ENCODE measurements at places on chromosomes 13 and 19. TPM values are rescaled to one million over a fixed set of nuclear protein-coding genes. Genes with fewer than 3 reads are reported as not detected.

- DNase-seq = no peak
Observed at GRCh38 chr13:76717092-76717491, 169.1 kb downstream of the KCTD12 start.

DNA sequence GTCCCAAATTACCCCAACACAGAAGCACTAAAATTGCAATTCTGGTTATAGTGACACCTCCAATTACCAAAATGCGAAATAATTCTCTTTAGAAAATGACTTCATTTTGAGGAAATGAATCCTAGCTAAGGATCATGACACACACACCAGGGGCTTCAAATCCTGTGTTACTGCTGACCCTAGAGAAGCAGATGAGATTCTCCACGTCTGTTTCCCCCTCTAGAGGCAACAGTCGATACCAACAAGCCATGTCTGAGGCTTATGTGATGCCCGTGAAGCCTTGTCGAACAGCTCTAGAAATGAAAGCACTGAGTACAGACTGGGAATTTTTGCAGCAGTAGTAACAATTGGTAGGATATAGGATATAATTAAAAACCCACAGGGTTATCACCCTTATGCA, 153.6 kb upstream of the TMTC4 start:
- DNase-seq = no peak

- DNase-seq = no peak
Observed at GRCh38 chr19:8430650-8431049, 14.1 kb upstream of the HNRNPM start.

ZNF823 gene
- 3.8 TPM for total RNA-seq

- DNase-seq = no peak
Observed at GRCh38 chr19:14404312-14404711, 14.8 kb downstream of the DDX39A start.

PRODH2 gene
- not detected for total RNA-seq

DNA sequence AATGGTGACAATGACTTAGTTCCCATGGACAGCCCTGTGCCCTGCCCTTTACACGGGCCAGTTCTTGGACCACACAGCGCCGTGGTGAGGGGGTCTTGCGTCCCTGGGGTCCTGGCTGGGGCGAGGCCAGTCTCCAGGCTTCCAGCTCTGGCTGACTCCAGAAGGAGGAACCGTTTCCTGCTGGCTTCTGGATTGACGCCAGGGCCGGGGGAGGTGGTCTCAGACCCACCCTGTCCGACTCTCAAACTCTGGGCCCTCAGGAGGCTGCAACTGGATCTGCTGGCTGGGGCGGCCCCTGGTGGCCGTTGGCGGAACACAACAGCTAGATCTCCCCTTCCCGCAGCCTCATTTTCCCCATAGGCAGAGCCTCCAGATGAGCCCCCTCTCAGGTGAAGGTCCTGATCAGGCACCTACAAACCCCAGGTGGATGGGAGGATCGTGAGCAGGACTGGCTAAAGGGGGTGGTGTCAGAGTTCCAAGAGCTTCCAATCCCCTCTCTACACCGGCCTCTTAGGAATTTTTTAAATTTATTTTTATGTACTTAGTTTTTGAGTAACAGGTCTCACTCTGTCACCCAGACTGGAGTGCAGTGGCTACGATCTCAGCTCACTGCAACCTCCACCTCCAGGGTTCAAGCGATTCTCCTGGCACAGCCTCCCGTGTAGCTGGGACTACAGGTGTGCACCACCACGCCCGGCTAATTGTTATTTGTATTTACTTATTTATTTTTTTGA, 8.0 kb downstream of the CCDC194 start:
- peak; percentile 64 for DNase-seq

GRCh38 chr13:43770871-43771270, 15.9 kb downstream of the ENOX1 start:
- no peak for DNase-seq

DNA sequence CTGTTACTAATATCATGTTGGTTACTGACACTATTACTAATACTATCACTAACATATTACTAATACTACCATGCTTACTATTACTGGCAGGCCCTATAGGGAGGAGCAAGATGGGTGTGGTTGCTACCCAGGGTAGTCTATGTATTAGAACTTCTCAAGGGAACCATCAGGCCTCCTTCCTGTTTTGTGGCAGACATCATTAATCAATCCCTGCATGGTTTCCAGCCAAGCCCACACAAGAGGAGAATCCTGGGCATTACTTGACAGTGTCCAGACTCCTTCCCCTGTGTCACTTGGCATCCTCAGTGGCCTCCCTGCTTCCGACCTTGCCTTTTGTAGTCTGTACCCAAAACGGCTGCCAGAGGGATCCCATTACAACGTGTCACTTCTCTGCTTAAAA, 8.9 kb downstream of the HAS1 start:
- no peak for DNase-seq

GRCh38 chr13:33509642-33510229, 224.2 kb upstream of the STARD13 start:
- peak; percentile 67 for DNase-seq
